NCI-H1436 treated with DMSO at 0.1 percent for 48 hours (cell line): ENCODE measurements at places on chromosomes 3 and 15.

- DNase-seq = no peak
Measured at GRCh38 chr3:177498037-177498857, 301.0 kb upstream of the TBL1XR1 start.

DNA sequence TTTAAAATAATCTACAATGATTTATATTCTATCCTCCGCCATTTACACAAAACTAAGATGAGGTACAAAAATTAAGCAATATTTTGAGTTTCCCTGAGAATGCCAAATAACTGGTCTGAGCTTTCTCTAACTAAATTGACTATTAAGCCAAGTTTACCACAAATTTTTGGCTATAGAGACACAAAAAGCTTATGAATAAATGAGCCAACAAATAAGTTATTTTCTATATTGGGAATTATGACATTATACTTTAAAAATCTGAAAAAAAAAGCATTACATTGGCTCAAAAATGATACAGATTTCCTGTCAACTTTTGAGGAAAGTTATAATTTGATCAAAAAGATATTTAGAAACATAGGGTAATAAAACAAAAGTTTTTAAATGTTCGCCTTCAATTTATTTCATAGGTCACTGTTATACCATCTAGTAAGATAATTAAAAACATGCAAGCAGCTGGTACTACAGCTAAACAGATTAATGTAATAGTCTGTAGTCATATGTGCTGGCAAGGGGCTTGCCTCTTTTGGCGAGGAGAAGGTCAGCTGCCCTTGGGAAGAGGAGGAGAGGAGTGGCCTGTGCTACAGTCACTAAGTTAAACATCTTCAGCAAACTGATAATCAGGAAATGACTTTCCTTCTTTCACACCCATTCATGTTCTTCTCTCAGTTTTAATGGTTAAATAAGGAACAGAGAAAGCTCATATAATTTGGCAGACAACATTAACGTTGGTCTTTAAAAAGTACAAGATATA is 318.5 kb downstream of the TBC1D5 start:
- DNase-seq = no peak

DNA sequence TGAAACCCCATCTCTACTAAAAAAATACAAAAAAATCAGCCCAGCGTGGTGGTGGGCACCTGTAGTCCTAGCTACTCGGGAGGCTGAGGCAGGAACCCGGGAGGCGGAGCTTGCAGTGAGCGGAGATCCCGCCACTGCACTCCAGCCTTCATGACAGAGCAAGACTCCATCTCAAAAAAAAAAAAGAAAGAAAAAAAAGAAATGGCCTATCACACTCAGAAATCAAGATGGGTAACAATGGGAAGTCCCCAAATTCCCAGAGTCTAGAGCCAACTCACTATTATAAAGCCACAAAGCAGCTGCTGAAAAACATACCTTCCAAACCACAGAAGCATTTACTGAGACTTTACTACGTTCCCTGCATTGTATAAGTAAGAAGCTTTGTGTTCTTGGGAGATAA is 7.5 kb downstream of the HDGFL3 start:
- no peak for DNase-seq

- no peak for DNase-seq
Measured at GRCh38 chr15:67903708-67904107, 63.9 kb upstream of the RNU6-1 start.

GRCh38 chr3:13665582-13666226 is 116.8 kb downstream of the FBLN2 start:
- DNase-seq = no peak

GRCh38 chr3:80232760-80233159 is 465.0 kb upstream of the ROBO1 start:
- DNase-seq = no peak

DNA sequence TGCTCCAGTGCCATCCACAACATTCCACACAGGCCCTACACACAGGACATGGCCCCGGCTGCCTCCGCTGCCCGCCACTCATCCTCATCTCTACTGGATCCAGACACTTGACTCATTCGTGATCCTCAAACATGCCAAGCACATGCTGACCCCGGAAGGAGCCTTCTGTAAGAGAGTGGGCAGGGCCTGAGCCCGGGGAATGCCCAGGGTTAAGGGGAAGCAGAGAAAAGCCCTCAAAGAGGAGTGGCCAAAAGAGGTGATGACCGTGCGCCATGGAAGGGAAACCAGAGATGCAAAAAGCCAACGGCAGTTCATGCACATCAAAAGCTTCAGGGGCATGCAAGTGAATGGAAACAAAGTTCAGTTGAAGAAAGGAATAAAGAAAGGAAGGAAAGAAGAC is 46.1 kb downstream of the RFTN1 start:
- no peak for DNase-seq

GRCh38 chr3:155737844-155738460 is 6.9 kb downstream of the PLCH1 start:
- no peak for DNase-seq

GRCh38 chr15:43127752-43128151 is 5.6 kb upstream of the TMEM62 start:
- no peak for DNase-seq

GRCh38 chr3:114893361-114893760 is 253.7 kb downstream of the ZBTB20 start:
- no peak for DNase-seq

DNA sequence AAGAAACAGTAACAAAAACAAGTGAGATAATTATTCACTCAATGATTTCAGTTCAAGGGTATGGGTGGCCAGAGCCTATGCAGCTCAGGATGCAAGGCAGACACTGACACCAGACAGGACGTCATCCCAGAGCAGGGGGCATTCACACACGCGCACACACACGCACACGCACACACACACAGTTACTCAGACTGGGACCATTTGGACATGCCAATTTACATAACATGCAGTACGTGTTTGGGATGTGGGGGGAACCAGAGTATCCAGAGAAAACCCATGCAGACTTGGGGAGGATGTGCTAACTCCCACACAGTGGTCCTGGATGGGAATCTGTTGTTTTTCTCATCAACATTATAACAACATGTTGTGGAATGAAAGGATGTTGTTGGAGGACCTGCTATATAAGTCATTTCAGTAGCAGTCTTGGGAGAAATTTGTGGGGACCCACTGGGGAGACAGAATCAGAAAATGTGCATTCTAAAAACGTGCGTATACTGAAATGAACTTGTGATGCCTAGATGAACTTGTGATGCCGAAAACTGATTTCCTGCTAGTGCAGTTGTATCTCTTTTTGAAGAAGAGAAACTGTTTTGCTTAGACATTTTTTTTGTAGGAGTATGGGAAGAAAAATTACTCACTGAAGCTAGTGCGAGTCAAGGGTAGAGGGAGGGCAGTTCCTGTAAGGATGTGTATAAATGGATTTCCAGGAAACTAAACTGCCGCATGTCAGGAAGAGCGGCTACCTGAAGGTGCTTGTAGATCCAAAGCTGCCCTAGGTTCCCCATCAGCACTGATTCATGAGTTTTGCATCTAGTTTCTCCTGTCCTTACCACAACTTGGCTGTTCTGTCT is 25.2 kb downstream of the CD200 start:
- DNase-seq = no peak

GRCh38 chr3:16912400-16913263 is 27.9 kb downstream of the PLCL2 start:
- DNase-seq = no peak

GRCh38 chr3:58034738-58035523 is 26.7 kb downstream of the FLNB start:
- DNase-seq = no peak

DNA sequence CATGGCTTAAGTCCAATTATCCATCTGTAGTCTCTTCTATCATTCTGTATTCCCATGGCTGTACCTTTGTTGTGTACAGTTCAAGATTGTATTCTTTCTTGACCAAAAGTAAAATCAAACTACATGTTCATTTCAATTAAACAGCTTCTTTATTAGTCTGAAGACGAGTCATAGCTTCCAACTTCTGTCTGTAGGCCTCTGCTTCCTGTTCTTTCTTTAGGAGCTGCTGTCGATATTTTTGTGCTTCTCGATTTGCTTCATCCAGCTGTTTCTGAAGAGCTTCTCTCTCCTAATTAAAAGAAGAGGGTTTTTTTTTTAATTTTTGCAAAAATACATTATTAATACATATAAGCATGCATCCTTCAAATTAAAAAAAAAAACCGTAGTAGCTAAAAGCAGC is 13.0 kb upstream of the HDC start:
- DNase-seq = no peak
